Stimulated activated CD8-positive, alpha-beta memory T cell treated with anti-CD3 and anti-CD28 coated beads, Interleukin-4, amount 100 ng/mL, for 1 hour (primary cell): ENCODE measurements at places on chromosomes 4 and X.

- DNase-seq, result no peak
Observed at GRCh38 chr4:176883108-176883550, 90.4 kb upstream of the VEGFC start.

DNA sequence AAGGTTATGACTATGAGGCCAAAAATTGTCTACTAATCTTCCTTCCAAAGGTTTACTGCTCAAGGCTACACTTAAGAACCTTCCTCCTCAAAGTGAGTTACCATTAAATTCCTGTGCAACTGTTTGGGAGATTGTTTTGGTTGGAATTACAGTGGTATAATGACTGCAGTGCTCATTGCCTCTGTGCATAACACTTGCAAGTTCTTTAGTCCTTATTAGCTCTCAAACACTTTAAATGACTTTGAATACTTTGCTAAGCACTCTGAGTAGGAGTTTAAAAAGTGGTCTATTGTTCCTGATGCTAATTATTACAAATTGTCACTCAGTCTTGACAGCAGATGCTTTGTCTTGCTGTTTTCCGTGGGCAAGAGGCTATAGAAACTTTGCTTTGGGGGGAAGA lies 422.8 kb upstream of the PABPC4L start:
- no peak for DNase-seq

DNA sequence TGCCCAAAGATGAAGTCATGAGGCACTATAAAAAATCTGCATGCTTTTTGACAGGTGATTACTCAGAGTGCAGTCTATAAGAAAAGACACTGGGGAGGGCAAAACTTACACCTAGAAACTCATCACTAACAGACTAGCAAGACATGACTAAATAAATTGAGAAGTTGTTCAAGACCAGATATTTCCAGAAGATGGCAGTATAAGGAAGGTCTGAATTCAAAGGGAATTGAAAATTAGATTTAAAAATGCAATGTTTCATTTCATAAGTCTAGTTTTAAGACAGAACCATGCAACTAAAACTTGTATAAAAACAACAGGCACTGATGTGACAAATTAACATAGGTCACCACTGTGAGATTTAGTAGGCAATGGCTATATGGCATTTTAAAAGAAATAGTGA lies 232.5 kb upstream of the POF1B start:
- DNase-seq, result no peak

DNA sequence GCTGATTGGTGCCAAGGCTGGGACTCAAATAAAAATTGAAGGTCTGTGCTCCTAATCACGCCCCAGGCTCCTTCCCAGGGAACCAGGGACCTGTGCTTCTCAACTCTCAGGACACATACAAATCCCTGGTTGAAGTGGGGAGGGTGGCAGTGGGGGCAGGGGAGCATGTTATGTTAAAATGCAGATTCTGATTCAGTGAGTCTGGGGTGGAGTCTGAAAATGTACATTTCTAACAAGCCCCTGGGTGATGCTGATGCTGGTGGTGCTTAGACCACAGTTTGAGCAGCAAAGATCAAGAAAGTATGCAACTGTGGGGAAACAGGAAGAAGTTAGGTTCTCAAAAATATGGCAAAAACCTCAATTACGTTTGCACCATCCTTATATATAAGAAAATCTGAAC lies 236.5 kb downstream of the MAGEB17 start:
- DNase-seq, result no peak

GRCh38 chrX:147342197-147342596 lies 527.7 kb upstream of the CXorf51A start:
- no peak for DNase-seq

DNA sequence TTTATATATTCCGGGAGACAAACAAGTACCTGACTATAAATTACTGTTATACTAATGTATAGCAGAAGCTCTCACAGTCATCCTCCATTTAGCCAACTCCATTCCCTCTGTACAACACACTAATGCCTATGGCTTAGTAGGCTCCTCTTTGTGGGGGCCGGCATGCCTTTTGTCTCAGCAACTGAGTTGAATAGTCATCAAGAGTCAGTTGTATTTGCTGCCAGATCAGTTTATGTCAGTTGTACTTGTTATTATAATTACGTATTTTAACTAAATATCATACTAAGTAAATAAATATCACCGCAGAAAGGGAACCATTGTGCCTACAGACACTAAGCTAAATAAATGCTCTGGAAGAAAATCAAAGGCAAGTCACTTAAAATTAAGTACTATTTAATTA lies 9.9 kb downstream of the PRMT9 start:
- DNase-seq, result no peak

DNA sequence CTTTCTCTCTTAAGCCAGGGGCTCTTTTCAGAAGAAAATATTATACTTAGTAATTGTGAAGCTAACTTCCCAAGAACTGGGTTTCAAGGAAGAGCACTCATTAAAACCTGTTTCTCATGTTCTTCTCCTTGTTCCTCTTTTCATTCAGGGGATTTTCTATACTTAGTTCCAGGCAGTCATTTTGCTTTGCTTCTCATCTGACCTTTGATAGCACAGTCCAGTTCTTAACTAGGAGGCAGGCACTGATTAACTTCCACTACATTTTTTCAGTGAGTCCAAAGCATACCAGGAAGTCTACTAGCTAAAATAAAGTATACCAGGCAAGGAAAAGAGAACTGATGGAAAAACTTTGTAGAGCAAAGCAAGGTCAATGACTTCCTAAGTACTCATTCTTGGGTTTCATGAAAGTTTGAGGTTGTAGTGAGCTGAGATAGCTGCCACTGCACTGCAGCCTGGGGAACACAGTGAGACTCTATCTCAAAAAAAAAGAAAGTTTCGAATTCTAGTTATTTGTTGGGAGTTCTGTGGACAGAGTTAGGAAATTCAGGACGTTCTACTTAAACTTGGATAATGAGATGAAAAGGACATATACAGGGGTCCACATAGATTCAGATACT lies 190.1 kb upstream of the HS3ST1 start:
- no peak for DNase-seq

DNA sequence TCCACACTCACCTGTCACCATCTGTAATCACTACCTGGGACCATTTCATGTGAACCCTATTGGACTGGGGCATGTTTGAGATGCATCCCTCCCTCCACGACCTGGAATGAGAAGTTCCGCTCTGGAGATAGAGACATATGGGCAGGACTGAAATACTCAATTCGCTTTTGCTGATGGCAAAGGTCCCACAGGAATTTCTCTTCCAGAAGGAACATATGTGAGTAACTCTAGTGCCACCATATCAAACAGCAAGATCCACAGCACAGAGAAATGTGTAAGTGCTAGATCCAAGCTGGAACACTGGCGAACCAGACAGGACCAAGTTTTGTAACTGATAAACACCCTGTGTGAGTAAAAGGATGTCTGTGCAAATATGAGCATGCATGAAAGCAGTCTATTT lies 43.9 kb downstream of the SEL1L3 start:
- DNase-seq, result no peak

GRCh38 chr4:104575278-104575677 lies 80.6 kb upstream of the CXXC4 start:
- DNase-seq, result no peak

DNA sequence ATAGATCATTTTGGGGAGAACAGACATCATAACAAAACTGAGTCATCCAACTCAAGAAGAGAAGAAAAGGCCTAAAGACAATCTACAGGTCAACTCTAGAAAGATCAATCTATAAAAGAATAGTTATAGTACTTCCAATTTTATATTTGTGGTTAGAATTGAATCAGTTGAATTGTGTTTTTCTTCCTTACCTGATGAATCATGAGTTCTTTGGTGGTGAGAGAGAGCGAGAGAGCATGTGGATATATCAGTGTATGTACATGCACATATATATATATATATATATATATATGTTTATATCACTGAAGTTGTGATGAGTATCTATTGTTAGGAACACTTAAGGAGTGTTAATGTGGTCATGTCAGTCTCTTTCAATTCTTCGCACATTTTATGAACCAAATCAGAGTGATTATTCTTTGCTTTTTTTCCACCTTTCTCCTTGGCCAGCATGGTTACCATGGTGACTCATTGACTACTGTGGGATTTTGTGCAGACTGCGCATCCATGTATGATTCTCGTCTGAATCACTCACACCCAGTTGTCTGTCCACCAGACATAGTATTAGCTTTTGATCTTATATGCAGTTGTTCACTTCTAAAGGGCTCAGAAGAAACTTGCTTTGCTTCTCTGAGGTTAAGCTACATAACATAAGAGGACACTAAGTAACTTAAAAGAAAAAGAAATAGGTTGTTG lies 90.4 kb upstream of the RAB40AL start:
- no peak for DNase-seq

DNA sequence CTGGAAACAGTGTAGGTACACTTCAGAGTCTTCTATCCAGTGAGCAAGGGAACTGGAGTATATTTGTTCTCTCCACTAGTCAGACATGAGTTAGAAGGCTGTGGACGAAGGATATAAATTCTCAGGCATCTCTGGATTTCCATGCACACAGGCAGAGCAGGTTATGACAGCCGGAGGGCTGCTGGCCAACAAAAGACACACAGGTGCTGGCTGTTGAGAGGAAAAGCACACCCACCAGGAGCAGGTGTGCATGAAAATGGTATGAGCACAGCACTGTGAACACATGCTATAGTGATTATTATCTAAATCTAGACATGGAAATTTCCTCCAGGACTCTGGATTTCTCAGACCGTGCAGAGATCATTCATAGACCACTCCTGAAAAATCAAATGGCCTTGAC lies 444.7 kb upstream of the RPS6KA3 start:
- DNase-seq, result no peak

DNA sequence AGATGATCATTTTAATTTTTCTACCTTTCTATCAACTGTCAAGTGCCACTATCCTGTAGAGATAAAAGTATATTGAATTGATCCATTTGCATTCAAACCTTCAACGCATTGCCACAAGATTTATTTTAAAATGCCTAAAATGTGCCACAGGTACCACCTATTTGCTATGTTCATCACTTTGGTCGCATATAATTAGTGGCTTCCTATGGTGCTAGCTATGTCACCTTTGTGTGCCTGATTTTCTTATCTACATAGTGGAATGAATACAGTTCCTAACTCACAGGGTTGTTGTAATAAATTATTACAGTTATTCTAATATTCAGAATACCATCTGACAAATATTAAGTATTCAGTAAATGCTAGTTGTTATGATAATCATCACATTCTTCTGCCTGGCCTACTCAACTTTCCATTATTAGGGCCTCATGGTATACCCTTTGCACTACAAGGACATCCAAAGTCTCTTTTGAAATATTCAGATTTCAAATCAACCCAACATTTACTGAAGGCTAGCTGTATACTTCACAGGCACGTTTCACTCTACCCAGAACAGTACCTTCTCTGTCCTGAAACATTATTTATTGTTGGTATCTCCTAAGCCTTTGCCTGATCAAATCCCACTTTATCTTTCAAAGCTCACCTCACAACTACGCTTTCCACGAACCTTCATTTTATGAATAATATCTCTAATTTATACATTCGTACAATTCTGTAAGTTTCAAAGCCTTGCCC lies 62.4 kb downstream of the ANXA10 start:
- no peak for DNase-seq

- DNase-seq, result no peak
Observed at GRCh38 chr4:73518340-73518739, 36.8 kb downstream of the AFM start.

DNA sequence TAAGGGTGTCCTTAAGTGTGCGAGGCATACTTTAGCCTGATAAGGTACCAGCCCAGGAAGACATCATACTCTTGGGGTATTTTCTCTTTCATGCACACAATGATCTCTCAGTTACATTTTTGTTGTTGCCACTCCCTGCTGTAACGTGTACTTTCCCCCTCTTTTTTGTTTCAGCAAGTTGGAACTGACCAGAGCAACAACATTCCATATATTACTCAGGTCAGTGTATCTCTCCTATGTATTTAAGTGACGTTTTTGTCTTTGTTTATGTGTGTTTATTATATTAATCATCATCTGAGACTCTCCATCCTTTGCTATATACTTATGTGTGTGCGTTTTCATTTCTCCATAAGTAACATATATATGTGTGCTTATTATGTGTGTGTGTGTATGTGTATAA lies 71.3 kb upstream of the VBP1 start:
- no peak for DNase-seq

- no peak for DNase-seq
Observed at GRCh38 chr4:156992943-156993342, 21.3 kb upstream of the PDGFC start.

- no peak for DNase-seq
Observed at GRCh38 chr4:184762100-184762499, 28.2 kb upstream of the CENPU start.

DNA sequence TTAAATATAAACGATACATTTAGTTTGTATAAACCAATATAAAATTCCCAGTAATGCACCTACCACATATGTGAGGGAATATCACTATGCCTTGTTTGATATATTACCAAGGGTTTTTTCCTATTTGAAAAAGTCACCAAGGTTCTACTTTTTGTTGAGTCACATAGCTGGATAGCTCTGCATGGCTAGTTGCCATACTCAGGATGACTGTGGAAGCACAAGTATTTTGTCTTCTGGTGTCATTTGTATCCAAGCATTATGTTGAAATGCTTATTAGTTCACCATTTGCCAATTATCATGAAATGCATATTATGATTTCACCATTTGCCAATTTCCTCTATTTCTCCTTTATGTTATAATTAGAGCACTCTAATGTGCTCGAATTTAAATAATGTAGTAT lies 162.7 kb upstream of the TTC29 start:
- no peak for DNase-seq

DNA sequence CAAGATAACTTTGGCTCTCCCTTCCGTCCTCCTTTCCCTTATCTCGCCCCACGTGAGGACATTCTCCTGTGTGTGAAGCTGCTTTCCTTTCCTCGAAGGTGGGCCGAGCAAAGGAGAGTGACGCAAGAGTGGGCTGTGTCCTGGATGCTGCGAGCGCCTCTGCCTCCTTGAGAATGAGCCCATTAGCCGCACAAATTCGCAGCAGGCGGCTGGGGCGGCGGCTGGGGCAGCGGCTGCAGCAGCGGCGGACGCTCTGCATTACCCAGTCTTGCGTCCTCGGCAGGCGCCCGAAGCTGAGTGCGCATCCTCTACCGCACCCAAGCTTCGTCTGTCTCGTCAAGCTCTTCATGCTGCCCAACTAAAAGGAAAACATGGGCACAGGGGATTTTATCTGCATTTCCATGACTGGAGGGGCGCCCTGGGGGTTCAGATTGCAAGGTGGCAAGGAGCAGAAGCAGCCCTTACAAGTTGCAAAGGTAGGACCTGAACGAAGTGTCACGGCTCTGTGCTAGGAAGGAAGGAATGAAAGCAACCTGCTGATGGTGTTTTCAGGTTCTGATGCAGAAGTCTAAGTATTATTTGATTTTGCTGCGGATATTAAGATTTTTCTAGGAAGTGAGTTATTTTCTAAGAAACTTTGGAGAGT lies at the start of gene SYNPO2:
TSS of gene SYNPO2 (plus strand) at position 189 of the 646 bp plus-strand sequence. CDS start at position 372, 183 bp downstream.
- no peak for DNase-seq
